ENCODE measurements at places on chromosomes 12 and 14.

DNA sequence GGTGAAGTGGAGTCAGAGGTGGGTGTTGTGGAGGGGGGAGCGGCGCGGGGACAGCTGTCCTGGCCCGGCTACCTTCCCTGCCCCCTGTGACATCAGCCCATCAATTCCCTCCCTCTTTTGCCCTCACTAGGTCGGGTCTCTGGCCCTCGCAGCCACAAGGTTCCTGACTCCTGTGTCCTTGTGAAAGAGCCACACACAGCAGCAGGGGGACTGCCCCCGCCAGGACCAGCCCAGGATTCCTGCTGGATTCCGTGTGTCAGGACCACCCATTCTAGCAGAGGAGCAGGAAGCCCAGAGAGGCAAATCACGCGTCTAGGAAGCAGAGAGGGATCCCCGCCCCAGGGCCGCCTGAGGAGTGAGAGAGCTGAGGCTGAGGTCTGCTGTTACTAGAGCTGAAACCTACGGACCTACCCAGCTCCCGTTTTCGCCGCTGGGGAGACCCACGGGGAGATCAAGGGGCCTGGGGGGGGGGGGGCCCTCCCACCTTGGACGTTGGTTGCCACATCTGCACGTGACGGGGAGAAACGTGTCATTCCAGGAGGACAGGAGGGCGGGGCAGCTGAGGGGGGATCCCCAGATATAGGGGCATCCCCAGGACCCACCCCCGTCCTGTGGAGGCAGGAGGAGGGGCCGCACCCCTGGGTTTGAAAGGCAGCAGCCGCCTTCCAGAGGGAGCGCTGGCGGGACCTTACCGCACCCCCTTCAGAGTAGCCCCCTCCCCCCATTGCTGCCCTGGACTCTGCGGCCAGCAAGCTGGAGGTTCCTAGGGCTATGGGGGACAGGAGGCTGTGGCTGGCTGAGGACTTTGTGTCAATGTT, 12.5 kb upstream of the INF2 start:
- peak; percentile 44 for DNase-seq

- no peak for DNase-seq
Measured at GRCh38 chr12:90250766-90251165, 542.1 kb upstream of the ATP2B1 start.

GRCh38 chr12:65539023-65539422, 260.5 kb downstream of the MSRB3 start:
- no peak for DNase-seq

GRCh38 chr14:98682033-98682432, 590.0 kb downstream of the BCL11B start:
- DNase-seq: no peak

DNA sequence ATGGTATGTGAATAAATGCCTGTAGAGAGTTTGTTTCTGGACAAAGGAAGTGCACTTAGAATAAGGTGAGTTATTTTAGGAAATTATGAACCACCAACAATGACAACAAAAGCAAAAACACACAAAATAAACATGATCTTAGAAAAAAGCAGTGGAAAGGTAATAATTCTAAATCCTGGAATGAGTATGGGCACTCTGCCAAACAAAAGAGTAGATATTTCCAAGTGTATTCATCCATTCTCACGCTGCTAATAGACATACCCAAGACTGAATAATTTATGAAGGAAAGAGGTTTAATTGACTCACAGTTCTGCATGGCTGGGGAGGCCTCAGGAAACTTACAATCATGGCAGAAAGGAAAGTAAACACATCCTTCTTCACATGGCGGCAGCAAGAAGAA, 269.3 kb upstream of the NPAS3 start:
- DNase-seq: no peak

DNA sequence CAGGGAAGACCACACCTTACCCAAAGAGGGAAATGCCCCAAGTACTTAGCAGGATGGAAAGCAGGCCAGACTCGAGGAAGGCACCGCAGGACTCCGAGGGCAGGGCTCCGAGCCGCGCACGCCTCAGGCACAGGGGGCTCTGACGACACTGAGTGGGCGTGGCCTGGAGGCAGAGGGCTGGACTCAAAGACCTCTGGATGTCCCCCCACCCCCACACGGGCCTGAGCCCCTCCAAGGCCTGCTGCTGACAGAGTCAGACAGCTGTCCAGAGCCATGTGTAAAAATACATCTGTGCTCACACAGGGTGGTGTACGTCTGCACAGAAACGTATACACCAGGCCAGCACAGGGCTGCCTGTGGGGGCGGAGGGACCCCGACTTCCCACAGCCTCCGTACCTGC, 1.4 kb downstream of the AKT1 start:
- DNase-seq: no peak

- DNase-seq: no peak
Measured at GRCh38 chr14:98634043-98634820, 637.8 kb downstream of the BCL11B start.

DNA sequence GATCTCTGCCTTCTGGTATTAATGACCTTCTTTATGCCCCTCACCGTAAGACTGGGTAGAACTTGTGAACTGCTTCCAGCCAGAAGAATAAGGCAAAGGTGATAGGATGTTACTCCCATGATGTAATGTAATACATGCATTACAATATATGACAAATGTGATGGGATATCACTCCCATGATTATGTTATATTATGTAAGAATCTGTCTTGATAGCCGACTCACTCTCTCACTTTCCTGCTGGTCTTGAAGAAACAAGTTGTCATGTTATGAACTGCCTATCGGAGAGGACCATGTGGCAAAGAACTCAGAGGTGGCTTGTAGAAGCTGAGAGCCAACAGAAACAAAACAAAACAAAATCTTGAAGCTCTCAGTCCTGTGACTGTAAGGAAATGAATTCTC, 30.6 kb upstream of the OSBPL8 start:
- no peak for DNase-seq

- no peak for DNase-seq
Measured at GRCh38 chr14:30527196-30527595, 31.8 kb upstream of the G2E3 start.

- DNase-seq: no peak
Measured at GRCh38 chr12:55698965-55699364, 8.7 kb downstream of the ITGA7 start.

- no peak for DNase-seq
Measured at GRCh38 chr14:92386637-92387036, 63.7 kb downstream of the SLC24A4 start.

- no peak for DNase-seq
Measured at GRCh38 chr14:77197988-77198387, 16.4 kb downstream of the TMEM63C start.

GRCh38 chr12:108237272-108237671, 101.8 kb downstream of the CMKLR1 start:
- no peak for DNase-seq

GRCh38 chr12:105409279-105409678, 78.8 kb downstream of the C12orf75 start:
- DNase-seq: no peak

DNA sequence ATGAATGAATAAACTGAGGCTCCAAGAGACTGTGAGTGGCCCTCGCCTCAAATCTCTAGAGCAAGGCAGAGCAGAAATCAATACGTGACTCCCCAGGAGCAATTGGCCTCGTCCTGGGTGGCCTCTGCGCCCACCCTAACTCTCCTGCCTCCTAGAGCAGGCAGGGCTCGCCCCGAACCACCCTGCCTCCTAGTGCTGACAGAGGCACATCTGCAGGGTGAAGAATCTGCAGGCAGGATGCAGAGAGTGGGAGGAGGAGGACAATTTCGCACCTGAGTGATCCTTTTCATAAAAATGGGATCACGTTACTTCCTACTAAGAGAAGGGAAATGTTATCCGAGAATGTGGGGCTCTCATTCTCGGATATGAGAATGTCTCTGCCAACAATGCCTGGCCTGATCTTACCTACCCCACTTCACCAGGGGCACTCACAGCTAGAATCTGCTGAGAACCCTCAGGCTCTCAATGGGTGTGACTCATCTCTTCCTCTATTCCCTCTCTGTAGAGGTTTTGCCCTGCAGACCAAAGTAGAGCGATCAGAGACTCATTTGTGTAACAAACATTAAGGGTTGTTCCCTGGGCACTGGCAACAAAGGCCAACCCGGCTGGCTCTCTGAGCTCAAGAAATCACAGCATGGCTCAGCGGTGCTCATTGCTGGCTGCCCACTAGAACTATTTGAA, 61.7 kb upstream of the BCL2L14 start:
- DNase-seq: peak; percentile 15

GRCh38 chr14:106021832-106022231, 495.4 kb downstream of the TMEM121 start:
- no peak for DNase-seq

DNA sequence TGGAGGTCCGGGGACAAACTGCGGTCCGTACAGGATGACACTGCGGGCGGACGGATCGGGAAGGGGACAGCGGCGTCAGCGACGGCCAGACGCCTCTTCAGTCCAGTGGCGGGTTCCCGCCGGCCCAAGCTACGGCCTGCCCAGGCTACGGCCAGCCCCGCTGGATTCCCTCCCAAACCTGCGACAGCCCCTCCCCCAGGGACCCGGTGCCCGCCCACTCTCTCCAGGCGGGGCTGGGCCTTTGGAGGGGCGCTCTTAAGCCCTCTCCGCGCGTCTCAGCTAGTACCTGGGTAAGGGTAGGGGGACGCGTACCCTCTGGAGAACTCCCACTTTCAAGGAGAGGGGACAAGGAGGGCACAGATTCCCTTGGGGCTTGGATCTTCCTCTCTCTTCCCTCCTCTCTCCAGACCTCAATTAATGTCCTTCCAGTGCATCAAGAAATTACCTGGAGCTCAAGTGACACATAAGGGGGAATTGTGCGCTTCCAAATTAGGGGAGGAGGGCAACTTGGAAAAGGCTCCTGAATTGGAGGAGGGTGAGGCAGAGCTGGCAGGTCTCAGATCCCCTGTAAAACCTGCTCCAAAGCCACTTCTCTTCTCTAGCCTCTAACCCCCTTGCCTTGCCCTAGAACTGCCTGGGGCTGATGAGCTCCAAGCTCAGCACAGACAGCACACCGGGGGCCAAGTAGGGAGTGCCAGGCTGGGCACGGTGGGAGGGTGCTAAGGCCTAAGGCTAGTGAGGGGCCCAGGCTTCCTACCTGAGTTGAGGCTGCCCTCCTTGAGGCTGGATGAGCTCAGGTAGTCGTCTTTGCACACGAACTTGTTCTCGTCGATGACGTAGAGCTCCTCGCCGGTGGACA, 3.1 kb downstream of the LHX5 start:
- no peak for DNase-seq

DNA sequence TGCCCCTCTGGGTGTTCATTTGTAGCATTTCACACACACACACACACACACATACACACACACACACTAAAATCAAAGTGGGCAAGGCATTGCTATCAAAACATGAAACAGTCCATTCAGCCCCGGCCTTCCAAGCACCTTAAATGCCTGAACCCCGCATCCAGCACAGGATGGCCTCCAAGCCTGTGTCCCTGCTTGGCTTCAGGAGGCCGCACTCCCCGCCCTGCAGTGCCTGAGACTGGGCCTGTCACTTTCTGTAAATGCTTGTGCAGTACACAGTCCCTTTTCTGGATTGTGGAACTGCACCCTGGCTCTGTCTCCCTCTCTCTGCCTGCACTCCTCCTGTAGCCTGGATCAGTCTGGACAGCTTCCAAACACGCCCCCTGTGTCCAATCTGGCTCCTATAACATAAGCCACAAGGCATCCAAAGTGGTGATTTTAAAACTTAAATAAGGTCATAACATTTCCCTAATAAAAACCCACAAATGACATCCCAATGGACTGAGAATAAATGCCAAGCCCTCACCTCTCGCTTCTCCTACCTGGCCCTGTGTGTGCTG, 972.2 kb upstream of the TMEM132C start:
- DNase-seq: no peak

DNA sequence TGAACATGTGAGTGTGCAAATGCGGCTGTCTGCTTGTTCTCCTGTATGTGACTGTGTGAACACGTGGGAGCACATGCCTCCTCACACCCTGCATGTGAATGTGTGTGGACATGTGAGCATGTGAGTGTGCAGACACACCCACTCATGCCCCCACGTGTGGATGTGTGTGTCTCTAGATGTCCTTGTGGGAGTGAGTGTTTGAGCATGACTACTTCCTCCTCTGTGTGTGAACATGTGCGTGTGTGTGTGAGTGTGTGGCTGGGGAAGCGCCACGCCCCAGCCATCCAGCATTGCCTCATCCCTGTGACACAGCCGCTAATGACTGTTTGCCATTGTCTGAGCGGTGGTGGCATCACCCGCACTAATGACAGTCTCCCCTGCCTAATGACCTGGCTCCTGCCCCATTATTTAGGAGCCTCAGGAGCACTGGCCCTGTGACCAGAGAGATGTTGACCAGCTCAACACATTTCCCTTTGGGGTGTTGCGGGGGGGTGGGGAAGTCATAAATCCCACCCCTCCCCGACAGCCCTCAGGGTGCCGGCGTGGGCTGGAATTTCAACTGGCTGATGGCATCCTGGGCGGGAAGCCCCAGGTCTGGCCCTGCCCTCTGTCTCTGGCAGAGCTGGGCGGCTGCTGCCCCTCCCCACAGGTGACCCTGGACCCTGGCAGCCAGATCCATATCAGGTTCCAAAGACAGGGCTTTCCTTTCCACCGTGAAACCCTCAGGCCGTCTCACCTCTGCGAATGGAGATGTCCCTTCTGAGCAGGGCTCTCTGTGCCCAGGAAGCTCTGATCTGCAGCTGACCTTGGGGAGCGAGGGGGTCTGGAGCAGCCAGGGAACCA, 11.5 kb upstream of the KRT80 start:
- DNase-seq: no peak

DNA sequence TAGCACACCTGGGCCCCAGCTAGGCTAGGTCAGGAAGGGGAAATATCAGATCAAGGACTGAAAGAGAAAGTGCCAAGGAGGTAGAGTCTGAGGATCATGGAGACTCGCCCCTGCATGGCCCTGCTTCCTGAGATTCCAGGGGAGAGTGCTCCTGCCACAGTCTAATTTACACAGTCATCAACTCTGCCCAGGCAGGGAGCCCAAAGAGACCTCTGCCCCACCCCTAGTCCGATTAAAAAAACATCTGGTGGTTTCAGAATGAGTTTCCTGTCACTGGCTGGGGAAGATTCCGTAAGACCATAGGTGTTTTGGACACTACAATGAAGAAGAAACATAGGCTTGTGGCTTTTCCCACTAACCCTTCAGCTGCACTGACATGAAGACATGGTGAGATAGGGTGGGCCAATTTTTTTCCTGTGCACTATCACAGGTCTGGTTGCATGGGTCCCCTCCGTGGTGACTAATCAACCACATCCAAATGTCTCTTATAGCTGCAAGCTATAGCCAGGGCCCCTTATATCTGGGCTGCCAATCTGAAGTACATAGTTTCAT, 31.5 kb upstream of the GZMB start:
- DNase-seq: no peak

DNA sequence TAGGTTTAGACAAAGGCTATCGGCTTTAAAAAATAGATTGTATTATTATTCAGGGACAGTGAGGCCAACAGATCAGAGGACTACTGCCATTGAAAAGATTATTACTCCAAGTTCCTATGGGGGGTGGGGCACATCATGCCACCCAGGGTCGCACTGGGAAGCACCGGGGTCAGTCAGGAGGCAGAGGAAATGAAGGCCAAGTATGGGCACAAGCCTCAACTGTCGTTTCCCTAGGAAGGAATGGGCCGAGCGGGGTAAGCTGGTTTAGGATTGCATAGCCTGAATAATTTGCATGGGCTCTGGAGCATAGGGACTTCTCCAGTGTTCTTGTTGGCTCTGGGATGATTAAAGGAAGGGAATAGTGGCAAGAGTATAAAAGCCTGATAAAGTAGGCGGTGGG, 205.3 kb downstream of the NOVA1 start:
- DNase-seq: no peak

- DNase-seq: no peak
Measured at GRCh38 chr12:60819794-60820193, 1224.0 kb downstream of the SLC16A7 start.

- no peak for DNase-seq
Measured at GRCh38 chr14:41476526-41476925, 130.2 kb upstream of the LRFN5 start.
